ENCODE measurements at places on chromosomes 7 and 10.

DNA sequence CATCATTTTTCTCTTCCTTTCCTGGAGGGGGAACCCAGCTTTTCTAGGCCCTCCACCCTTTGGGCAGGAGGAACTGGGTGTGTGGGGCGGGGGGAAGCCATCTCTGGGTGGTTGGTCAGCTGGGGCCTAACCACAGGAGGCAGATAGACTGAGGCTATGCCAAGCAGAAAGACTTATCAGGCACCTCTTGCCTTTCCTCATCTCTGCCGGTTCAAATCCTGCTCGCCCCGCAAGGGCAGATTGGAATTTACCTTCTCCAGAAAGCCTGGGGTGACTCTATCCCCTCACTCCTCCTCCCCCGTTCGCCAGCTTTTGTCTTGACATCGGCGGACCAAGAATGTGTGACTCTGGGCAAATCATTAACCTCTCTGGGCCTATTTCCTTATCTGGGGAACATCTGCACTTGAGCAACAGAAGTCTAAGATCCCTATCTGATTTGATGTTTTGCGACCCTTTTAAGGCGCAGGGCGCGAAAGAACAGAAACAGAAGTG, 584 bp upstream of the GARS1 start:
- DNase-seq = no peak

- DNase-seq = no peak
Measured at GRCh38 chr10:114714281-114714741, 56.2 kb upstream of the ABLIM1 start.

DNA sequence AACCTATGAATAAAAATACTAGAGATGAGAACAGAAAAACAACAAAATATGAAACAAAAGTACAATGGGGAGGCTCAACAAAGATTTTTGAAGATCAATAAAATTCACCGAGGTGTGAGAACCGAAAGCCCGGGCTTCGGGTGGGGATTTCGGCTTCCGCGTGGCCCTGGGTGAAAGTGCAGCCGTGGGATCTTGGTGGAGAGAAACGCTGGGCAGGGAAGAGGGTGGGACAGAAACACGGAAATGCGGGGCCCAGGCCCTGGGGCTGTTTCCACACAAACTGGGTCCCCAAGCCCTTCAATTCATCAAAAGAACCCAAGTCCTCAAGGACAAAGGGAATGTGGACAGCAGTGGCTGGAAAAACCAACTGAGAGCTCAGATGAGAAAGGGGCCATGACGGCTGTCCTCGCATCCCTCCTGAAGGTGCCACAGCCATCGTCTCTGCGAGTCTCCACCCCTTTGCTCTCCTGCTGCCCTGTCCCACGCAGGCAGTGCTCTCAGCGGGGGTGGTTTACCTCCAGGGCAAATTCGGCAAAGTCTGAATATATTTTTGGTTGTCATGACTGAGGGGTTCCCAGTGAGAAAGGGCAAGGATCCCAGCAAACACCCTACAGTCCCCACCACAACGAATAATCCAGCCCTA, 19.7 kb downstream of the FOXL3 start:
- DNase-seq = no peak

GRCh38 chr7:151139791-151140190, 27.7 kb downstream of the GBX1 start:
- DNase-seq = no peak

DNA sequence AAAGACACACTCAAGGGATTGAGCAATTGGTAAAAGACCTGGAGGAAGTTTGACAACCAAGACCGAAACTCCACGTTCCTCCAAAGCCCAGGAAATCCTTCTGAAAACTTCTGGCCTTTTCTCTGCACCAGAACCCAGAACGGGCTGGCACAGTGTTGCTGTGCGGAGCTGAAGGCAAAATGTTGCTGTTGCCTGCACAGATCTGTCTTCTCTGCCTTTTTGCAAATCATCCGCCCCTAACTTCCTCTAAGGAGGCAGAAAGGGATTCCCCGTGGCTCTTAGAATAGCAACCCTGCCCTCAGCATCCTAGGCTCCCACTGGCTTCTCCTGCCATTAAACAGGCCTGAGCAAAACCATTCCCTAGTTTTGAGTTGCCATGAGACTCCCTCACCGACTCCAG, 44.9 kb downstream of the FIGNL1 start:
- DNase-seq = no peak

- no peak for DNase-seq
Measured at GRCh38 chr7:122629412-122629953, 69.4 kb downstream of the RNF133 start.

GRCh38 chr7:83861-84632, 108.3 kb upstream of the FAM20C start:
- no peak for DNase-seq

Data from CD4-positive, alpha-beta T cell treated with Interleukin-21 for 1 hour (primary cell).